ENCODE measurements at places on chromosomes 3 and 15.

DNA sequence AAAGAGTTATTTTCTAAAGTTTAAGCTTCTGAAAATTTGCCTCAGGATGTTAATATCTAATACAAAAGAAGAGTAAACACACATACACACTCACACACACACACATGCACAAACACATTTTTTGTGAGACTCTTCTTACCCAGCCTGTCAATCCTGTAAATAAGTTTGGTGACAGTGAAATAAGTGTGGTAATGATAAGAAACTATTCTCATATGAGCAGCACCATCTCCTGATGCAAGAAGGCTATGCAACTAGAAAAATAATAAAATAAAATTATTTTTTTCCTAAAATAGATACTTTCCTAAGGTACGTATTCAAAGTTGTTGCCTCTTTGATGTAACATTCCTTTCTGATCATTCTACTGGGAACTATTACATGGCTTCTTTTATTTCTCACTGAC, 155.1 kb downstream of the MECOM start:
- DNase-seq: no peak

DNA sequence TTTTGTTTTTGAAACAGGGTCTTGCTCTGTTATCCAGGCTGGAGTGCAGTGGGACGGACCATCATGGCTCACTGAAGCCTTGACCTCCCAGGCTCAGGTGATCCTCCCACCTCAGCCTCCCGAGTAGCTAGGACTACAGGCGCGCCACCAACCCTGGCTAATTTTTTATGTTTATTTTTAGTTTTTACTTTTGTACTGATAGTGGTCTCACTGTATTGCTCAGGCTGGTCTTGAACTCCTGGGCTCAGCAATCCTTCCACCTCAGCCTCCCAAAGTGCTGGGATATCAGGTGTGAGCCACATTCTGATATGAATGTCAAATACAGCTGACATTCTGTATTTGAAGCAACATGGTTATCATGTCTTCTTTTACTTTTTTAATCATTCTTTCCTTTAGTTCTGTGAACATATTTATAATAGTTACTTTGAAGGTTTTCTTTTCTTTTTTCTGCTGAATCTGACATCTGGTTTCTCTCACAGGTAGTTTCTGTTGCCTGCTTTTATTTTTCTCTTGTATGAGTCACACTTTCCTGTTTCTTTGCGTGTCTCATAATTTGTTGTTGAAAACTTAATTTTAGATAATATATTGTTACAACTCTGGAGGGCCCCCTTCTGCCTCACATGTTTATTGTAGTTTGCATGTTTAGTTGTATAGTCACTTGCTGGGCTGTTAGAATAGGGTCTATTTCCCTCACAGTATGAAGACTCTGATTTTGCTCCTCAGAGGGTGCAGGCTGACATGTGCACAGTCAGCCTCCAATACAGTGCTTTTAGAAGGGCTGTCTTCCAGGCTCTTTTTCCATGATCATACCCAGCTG, 8.4 kb upstream of the CNTN4 start:
- no peak for DNase-seq

GRCh38 chr3:149816986-149817385, 4.0 kb downstream of the RNF13 start:
- no peak for DNase-seq

DNA sequence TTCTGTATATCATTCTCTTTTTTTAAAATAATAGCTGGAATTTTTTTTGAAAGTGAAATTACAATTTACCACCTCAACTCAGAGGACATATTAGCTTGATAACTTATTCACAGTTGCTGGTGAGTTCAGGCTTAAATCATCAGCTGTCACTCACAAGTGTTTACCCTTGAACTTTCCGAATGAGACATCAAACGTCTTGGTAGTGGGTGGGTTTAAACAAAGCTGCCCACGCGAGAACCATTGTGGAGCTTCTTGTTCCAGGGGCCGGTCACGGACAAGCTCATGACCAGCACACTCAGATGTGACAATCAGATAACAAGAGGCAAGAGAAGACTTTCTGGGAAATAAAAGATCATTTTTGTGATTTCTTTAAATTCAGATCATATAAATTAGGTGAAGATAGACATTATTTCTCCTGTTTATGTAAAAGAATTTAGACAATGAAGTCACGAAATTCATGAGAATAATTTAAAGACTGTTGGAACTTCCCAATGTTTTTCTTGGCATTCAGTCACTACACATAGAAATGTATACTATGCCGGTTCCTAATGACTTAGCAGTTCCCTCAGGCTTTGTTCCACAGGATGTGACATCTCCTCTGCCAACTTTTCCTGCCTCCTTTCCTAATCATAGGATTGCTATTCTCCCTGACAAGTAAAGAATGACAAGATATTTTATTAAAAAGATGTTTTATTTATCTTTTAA, 29.3 kb downstream of the BTD start:
- no peak for DNase-seq

DNA sequence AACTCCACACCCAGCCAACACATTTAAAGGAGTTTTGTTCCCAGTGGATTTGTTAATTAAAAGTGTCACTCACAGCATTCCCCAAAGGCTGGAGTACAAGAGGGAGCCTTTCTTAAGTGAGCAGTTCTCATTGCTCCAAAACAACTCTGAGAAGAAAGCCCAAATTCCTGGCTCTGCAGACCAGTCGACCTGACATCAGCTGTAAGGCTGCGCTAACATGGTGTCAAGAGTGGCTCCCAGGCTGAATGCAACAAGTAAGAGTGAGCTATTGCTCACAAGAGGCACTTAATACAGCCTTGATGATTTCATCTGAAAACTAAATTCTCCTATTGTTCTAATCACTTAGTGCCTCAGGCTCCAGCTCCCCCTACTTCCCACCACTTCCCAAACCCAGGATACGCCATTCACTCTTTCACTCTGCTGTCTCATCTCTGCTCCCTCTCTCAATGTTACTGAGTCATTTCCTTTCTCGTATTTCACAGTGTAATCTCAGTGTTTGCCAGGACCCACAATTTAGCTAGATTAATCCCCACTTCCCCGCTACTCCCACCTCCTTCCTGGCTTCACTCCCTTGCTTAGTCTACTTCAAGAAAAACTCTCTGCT, 81.8 kb downstream of the WWTR1 start:
- DNase-seq: no peak

DNA sequence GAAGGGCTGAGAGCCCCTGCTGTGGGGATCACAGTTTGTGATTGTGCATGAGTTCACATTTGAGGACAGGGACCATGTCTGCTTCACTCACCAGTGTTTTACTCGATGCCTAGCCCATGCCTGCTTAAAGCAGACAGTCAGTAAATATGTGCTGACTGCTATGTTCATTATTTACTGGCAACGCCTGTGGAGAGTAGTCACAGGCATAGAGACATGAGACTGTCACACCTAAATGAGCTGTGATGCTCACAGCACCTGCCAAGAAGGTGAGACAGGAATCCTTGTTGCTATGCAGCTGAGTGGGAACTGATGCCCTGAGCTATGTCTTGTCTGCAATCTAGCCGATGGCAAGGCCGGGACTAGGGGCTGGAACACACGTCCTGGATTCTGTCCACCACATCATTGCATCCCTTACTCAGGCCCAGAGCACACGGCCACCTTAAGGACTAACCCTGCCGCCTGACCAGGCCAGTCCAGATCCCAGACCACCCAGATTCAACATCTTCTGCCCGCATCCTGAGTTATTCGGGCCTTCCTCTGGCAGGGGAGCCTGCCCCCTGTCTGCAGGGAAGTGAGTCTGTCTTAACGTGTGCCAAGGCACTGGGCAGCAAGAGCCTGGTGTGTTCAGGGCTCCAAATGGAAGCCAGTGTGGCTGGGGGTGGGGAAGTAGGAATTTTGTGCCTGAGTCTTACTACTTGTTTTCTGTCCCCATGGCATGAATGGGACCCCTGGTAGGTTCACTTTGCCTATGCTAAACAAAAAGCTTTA, 44.8 kb downstream of the FGD5 start:
- peak; percentile 52 for DNase-seq

DNA sequence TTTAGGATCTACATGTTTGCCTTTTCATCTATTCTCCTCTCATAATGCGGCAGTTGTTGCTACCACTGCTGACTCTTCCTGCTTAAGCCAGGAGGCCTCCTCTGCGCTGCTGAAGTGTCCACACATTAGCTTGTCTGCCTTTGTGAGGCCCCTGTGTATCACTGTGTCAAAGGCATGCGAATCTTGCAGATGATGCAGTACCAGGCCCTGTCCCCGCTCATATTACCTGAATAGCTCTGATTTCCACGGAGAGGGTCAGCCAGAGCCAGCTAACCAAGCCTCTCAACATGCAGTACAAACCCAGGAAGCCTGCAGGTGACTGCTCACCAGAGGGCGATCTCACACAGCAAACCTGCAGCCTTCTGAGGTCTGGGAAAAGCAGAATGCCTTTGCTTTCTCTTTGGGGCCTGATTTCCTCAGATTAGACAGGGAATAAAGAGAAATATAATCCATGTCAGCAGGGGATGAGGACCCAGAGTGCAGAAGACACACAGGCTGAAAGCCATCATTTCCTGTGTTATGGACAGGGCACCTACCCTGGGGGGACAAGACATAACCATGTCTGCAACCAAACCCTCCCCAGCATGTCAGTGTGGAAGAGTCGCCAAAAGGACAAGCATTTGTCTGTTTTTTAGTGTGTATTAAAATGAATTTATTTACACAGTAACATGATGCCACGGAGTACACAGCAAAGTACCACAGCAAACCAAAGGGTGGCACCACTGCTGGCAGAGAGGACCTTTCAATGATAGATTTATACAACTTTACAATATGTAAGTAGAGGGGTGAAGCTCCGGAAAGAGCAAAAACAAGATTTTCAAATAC, 36.8 kb upstream of the TSPAN3 start:
- DNase-seq: peak; percentile 75

- DNase-seq: no peak
These were observed 92.2 kb upstream of the RAP2B start for GRCh38 chr3:153069598-153070510.

DNA sequence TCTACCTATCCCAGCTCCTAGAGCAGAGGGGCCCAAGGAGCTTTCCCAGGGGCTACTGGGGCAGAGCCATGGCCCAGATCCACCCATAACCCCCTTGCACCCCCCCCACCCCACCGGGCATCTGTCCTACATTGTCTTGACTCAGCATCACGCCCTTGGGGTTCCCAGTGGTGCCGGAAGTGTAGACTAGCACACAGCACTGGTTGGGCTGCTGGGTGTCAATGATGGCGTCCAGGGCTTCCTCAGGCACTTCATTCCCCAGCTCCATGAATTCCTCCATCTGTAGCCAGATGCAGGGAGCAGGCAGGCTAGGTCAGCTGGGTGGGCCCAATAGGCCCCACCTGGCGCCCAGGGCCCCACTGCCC, 33.2 kb downstream of the IDH3A start:
- no peak for DNase-seq

- DNase-seq: peak; percentile 88
These were observed 68.5 kb downstream of the TMCO5A start for GRCh38 chr15:38002883-38003477.

- no peak for DNase-seq
These were observed 460.6 kb upstream of the NR2F2 start for GRCh38 chr15:95869920-95870319.

- DNase-seq: no peak
These were observed 1265.0 kb upstream of the ALCAM start for GRCh38 chr3:104101736-104102135.

DNA sequence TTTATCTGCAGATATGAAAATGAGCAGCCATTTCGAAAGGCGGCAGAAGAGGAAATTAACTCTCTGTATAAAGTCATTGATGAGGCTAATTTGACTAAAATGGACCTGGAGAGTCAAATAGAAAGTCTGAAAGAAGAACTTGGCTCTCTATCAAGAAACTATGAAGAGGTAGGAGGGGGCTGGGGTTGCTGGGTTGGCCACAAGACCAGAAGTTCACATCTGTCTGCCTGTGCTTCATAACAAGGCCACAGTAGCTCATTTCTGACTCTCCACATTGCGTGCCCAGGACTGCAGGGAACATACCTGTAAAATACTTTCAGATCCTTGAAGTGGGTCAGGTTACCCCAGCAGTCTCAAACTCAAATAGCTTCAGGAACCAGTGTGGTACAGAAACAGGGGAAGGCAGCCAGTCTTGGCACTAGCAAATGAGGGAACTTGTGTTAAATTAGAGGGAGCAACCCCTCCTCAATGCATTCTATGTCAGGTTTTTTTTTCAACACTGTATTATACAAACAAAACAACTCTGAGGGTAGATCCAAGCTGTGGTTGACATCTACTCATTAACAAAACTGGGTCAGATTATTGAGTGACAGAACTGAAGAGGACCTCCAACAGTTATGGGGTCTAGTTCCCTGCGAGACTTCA, 48.7 kb downstream of the BFSP2 start:
- DNase-seq: peak; percentile 98

DNA sequence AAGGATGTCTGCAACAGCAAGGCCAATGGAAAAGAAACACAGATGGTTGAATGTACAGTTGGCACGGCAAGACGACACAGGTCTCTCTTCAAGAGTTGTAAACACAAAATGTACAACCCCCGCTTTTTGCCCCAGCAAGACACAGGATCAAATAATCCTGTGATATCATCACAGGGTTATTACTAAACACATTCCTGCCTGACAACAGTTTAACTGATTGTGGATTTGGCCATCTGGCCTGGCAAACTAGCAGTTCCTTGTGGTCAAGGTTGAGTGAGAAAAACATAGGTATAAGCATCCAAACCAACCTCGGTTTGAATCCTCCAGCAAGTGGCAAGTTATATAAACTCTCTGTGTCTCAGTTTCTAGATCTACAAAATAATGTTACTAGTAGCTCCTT, 23.4 kb downstream of the PARP16 start:
- no peak for DNase-seq

DNA sequence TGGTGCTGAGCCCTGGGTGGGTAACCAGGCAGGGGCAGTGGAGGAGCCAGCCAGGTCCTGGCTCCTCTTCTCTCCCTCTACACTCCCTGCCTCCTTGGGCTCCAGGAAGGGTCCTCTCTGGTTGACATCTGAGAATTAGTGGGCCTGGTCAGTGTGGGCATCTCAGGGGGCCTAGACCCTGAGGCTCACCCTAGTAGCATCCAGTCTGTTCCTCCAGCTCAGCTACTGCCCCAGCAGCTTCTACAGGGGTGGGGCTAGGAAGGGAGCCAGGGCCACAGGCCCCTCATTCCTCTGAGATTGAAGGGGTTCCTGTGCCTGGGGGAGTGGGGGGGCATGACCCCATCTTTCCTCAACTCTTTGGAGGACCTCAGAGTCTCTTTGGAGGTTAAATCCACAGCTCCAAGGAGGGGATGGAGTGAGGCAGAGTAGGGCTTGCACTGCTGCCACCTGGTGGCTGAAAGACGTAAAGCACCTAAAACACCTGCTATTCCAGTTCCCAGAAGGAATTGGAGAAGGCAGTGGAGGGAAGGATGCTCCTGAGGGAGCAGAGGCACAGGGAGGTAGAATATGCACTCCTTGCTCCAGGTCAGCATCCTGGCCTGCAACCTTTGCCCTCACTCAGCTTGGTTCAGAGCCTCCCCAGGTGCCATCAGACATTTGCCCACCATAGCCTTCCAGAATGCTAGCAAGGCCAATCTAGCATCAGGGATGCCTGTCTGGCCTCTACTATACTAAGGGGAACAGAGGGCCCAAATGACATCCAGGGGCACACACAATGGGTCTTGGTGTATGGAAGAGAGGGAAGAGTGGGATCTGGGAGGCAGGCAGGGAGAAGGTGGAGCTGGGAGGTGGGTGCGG, 25.1 kb downstream of the C3orf18 start:
- DNase-seq: peak; percentile 80

Data from Karpas-422 (cell line).